ENCODE measurements at places on chromosomes 3 and 15. TPM values are rescaled to one million over a fixed set of nuclear protein-coding genes. Genes with fewer than 3 reads are reported as not detected.

DNA sequence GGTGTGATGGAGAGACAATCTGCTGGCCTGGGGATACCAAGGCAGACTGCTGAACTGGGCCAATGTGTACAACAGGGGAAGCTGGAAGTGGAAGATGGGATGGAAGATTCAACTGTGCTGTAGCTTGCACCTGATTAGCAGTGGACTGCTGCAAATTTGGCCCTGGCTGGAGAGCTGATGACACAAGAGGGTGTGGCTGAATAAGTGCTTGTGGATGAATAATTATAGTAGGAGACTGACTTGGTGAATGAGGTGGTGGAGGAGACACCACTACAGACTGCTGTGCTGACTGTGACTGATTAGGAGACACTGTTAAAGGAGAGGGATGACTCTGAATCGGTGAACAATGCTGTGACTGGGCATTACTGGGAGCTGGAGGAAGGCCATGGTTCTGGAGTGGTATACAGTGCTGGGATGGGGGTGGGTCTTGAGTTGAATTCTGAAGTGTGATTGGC is 52.5 kb downstream of the PHC3 start:
- no peak for DNase-seq

DNA sequence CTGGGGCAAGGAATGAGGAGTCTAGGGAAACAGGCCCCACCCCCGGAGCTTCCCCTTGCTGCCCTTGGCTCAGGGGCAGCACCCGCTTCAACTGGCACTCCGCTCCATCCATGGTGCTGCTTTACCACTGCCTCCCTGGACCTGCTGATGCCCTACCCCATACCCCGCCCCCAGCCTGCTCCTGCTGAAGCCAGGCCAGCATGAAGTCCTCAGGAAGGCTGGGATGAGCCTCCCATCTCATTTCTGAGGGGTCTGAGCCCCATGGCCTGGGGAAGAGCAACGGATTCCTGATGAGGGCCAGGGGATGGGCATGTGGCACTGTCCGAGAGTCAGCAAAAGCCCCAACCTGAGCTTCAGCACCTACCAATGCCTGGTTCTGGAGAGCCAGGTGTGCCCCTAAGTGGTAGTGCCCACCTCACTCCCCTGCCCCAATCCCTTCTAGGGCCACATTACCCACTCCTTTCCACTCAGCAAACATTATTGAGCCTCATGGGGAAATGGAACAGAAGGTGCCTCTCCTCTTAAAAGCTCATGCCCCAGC is 21.0 kb downstream of the SEC61A1 start:
- no peak for DNase-seq

DNA sequence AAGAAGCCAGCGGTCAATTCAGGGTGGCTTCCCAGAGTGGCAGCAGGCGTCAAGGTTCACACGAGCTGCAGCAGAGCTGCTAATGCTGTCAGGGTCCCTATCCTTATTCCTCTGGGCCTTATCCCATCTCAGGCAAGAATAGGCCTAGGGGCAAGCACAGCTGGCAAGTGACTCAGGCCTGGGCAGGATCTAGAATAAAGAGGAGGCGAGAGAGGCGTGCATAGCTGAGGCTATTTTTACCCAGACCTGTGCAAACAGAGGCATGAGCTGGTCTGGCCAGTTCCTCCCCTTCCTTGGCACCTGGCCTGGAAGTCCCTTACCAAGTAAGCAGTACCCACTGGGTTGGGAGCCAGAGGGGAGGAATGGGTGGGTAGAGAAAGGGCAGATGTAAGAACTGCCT is 12.2 kb upstream of the VIPR1 start:
- DNase-seq: no peak

DNA sequence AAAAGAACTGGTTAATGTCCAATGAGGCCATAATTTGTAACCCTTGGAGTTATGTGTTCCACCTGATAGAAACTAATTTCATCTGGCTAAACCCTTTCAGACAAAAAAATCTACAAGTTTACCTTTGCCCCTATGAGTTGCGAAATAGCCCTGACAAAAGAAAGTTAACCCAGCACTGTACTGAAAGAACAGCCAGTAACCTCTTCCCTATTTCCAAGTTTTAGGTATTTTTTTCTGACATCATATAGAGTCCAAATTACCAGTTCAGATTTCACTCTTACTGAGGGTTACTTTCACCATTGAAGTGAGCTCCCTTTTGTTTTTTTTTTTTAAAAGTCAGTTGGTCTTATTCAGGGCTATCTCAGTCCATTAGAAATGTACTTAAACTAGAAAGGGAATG is 42.8 kb upstream of the PTPRG start:
- DNase-seq: no peak

GRCh38 chr3:134374105-134374790 is at the start of gene AMOTL2:
AMOTL2 (minus strand) TSS chr3:134374447; CDS start chr3:134371433, 3,014 bp downstream.
- DNase-seq: peak; percentile 45

The IGDCC3 gene
- total RNA-seq: not detected

The GOLGA8A gene
- 311 TPM for total RNA-seq

The STRIT1 gene
- total RNA-seq: not detected
